Jurkat, Clone E6-1 (cell line): ENCODE measurements at places on chromosomes 6 and 20.

- DNase-seq: no peak
Measured at GRCh38 chr20:57245997-57246396, 20.4 kb downstream of the BMP7 start.

GRCh38 chr6:137148306-137149034 lies 25.0 kb downstream of the IL22RA2 start:
- no peak for DNase-seq

- DNase-seq: no peak
Measured at GRCh38 chr6:87407561-87407900, 241 bp upstream of the CFAP206 start.

DNA sequence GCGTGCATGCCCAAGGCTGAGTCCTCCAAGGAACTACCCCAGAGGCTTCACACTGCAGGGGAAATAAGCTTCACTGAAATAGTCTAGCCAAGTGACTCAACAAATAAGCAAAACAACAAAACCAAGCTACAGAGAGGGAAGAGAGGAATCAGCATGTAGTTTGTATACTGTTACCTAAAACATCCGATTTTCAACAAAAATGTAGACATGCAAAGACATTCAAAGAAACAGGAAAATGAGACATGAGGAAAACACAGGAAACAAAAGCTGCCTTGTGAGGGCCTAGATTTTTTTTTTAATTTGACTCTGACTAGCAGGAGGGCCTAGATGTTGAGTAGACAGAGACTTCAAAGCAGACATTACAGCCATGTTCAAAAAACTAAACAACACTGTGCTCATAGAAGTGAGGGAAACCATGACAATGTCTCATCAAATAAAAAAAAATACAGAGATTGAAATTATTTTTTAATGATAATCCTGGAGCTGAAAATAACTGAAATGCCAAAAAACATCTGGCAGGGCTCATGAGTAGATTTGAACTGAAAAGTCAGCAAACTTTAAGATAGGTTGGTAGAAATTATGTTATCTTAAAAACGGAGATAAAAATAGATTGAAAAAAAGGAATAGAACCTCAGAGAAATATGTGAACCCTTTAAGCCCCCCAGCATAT lies 16.4 kb upstream of the KIF25 start:
- no peak for DNase-seq

GRCh38 chr6:73580247-73581149 lies 59.7 kb upstream of the EEF1A1 start:
- DNase-seq: no peak

DNA sequence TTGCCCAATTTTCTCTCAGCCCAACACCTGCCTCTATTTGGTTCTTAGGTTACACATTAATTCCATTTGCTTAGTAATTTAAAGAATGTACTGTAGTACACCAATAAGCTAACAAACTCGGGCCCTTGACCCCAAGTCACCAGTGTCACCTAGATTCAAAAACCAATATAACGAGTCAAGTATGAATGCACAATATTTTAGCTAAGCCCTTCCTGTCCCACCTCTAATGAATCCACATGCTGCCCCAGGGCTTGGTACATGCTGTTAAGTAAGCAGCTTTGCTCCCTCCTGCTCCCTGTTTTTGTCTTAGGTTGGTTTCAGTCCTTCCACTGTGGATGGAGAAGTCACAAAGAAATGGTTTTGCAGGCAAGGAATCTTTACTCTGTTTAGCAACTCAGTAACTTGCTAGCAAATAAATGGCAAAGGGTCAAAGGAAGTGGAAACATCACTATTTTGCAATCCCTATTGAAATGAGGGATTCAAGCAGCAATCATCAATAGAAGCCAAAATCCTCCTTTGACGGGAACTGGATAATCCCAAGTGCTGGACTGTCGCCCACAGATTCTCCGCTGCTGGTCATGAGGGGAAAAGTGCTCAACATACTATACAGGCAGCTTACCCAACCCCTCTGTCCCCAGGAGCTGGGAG lies 5.0 kb upstream of the MPC1 start:
- DNase-seq: no peak

GRCh38 chr20:33667676-33668465 lies 1.1 kb downstream of the ACTL10 start:
- DNase-seq: no peak

DNA sequence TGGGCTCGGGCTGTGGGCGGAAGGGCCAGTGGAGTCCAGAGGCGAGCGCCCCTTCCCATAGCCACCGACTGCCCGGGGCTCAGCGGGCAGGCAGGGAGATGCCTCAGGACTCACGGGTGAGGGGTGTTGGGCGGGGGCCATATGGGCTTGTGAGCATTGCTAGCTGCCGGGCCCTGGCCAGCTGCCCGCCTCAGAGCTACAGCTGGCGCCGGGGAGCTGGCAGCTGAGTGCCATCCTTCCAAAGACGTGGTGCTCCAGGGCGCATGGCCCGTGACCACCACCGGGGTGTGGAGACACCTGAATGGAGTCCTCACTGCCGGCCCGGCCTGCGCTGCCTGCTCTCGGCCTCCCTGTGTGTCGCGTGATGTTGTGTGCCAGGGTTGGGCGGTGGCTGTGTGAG lies 10.6 kb upstream of the RBBP8NL start:
- no peak for DNase-seq

DNA sequence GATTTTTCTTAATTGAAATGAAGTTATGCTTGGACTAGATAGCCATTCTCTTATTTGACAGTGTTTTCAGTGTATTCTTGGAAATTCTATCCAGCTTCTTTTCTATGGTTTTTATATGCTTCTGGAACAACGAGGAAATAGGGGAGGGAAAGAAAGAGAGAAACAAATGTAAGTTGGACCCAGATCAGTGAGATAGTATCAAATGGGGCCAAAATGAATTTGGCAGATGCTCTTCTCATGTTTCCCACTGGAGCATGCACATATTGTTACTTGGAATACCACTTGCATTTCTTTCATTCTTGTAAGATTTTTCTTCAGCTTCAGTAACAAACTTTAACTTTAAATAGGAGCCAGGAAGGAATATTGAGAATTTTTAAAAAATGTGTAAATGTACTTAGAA lies 312.3 kb downstream of the PRL start:
- DNase-seq: no peak

- no peak for DNase-seq
Measured at GRCh38 chr6:146595972-146596731, 2.6 kb upstream of the ADGB start.

DNA sequence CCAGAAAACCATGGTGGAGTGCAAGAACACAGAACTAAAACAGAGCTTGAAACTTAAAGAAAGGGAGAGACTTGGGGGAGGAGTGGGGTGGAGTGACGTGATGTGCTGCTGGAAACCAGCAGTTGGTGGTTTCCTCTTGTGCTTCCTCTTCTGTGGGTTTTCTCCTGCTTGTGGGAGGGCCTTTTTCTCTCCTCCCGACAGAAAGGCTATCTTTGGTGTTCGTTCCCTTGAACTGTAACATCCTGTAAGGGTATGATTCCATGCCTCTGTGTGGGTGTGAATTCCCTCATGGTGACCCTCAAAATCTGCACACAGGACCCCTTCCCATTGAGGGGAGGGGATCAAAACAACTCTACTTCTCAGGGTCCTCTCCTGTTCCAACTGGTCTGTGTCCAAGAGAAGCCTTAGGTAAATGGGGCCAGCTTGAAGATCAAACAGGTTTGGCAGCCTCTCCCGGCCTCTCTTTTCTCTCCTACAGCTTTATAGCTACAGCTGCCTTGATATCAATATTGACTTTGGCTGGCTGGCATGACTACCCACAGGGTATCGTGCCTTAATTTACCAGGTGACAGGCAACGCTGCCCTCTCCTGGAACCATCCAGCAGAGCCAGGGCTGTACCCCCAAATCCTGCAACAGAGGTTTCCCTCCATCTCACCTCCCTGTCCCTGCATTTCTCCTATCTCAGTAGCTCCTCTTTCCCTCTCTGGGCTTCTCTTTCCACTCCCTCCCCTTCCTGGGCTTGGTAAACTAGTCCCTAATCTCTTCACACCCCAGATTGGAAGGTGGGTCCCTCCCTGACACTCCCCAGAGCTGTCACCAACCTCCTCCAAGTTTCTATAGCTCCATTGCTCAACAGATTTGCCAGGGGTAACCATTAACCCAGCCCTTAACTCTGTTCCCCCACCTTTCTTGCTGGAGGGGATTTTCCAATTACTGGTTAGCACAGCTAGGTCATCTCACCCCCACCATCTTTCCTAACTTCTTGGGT lies 1.5 kb upstream of the MSH5 start:
- peak; percentile 98 for DNase-seq

GRCh38 chr20:24632581-24632980 lies 163.2 kb downstream of the SYNDIG1 start:
- DNase-seq: no peak

GRCh38 chr6:157428427-157429202 lies 47.6 kb downstream of the ZDHHC14 start:
- DNase-seq: no peak

DNA sequence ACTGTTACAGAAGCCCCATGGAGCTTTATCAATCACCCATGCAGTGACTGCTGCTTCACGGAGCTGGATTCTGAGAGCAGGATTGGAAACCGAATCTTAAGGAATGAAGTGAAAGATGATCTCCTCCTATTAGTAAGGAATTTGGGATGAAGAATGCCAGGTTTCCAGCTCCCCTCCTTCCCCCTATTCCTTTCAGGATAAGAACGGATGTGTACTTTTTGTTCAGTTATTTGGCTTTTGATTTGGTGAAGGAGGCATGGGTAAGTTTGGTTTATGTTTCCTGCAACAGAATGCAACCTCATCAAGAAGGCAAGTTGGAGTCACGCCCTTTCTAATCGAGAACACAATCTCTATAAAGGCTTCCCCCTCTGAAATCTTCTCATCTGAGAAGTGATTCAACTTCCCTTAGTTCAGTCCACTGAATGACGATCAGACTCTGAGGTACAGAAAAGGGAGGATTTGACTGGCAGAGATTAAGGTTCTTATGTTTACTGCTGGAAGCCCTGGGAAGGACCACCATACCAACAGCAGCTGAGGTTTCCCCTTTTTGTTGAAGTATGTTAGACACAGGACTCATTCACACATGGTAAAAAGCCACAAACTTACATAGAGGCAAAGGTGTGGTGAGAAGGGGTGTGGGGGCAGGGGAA lies 5.5 kb downstream of the ELMO2 start:
- DNase-seq: peak; percentile 86

GRCh38 chr20:15071085-15071808 lies 733.8 kb upstream of the FLRT3 start:
- DNase-seq: no peak
